ENCODE measurements at places on chromosomes 6 and 20.

GRCh38 chr6:15365273-15365687, 119.4 kb downstream of the JARID2 start:
- DNase-seq: peak; percentile 84

GRCh38 chr20:24958506-24959385, 9.7 kb downstream of the CST7 start:
- DNase-seq: no peak

GRCh38 chr6:149278997-149279396, 38.5 kb upstream of the TAB2 start:
- no peak for DNase-seq

DNA sequence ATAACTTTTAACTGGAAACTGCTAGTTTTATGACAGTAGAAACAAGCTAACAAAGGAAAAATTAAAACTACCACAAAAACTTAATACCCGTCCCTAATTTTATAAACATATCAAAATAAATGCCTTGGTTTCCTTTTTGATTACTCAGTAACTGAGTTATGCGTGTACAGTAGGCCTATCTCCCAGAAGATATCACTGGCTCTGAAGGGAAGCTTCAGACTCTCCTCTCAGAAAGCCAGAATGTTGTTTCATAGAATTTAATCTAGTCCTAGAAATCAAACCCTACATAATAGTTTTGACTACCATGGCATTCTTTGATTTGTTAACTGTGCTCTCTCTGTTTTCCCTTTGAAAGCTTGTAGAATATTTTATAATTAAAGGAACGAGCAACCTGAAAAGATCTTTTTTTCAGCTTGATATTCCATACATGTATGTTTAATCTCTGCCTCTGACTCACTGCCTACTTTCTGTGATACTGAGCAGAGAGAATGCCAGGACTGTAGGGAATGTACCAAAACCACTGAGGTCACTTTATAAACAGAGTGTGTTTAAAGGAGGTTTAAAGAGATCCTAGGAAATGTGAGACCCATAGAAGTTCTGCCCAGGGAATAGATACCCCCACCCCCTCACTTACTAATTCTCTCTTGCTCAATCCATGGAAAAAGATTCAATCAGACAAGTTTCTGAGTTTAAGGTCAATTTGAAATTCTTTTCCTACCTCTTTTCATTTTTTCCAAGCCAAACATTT, 311.5 kb downstream of the HDGFL1 start:
- peak; percentile 56 for DNase-seq

- DNase-seq: no peak
Observed at GRCh38 chr20:370977-371754, 9.4 kb upstream of the TRIB3 start.

- no peak for DNase-seq
Observed at GRCh38 chr6:44646355-44646754, 258.8 kb downstream of the CDC5L start.

DNA sequence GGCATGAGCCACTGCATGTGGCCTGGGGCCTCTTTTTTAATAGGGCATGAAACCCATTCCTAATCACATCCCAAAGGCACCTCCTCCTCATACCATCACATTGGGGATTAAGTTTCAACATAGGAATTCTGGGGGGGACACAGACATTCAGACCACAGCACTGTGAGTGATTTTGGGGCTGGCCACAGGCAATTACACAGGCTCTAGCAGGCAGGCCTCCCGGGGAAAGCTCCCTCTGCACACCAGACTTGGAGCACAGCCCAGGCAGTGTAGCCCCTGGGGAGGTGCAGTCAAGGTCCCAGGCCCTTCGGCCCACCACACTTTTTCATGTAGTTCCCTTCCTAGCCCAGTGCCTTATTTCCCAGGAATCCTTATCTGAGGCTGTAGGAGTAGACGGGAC, 5.5 kb downstream of the SFT2D1 start:
- no peak for DNase-seq

- no peak for DNase-seq
Observed at GRCh38 chr20:9919271-9920014, 80.6 kb upstream of the PAK5 start.

DNA sequence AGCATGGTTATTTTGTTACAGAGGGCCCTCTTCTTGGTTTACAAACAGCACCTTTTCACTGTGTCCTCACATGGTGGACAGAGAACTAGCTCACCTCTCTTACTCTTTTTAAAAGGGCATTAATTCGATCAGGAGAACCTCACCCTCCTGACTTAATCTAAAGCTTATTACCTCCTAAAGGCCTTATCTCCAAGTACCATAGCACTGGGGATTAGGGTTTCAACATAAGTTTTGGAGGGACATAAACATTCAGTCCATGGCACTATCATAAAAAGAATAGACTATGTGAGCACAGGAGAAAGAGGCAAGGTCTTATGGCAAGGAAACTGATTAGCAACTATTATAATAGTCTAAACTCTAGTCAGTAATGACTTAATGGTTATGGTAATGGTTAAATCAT, 736.2 kb upstream of the ADGRB3 start:
- DNase-seq: no peak

DNA sequence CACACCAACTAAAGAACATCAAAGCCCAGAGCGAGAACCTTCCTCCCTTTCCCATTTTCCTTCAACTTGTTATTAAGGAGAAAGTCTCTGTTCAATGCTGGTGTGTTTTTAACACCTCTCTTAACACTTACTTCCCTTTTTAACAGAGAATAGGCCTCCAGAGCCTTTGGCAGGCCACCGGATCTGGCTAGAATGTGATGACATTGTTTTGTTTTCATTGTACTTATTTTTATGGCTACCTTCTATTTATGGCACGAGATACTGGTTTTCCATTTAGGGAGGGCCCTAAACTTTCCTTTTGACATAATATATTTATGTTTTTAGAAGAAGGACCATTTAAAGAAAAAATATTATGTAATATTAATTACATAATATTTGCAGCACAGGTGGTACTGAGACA, 21.6 kb downstream of the TCF15 start:
- DNase-seq: no peak

DNA sequence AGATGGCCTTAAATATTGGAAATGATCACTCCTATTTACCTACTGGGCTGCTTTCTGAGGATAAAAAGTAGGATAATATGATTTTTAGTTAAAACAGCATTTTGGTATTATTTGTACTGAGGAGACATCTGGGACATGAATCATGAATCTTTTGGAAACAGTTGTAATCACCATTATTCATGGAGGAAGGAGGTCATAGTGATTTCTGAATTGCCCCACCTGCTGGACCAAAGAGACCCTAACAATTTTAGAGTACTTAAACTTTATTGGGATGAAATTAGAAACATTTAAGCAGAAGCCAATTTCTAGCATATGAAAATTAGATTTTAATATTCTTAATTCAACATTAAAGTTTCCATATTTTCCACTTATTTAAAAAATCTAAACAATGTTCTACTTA, 108.4 kb upstream of the SIM1 start:
- DNase-seq: no peak

DNA sequence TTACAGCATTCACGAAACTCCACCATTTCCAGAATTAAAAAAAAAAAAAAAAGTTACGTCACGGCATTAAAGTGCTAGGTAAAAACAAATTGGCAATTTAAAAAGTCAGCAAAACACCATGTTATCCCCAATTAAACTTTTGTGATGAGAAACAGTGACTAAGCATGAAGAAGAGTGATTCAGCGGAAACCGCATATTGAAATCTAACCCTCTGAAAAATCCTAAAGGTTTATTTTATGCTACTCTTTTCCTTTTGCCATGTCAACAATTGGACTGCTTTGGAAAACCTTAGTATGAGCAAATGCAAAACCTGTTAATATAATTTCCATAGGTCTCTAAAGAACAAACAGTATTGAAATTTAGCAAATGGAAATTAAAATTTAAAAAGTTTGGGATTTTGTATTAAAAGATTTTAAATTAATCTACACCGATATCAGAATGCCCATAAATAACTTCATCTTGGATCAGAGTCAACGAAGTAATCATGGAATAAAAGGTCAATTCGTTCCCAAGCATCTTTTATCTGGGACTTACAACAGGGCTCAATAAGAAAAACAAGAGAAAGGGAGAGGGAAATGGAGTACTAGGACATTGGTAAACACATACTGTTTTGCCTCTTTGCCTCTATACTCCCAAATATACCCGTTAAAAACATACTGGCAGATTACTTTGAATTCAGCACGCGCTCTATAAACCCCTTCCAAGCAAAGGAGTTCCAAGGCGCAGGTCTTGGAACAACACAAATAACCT, 1.1 kb downstream of the FBXO30 start:
- DNase-seq: peak; percentile 21
